Activated CD8-positive, alpha-beta memory T cell treated with anti-CD3 and anti-CD28 coated beads, Interleukin-2, amount 10 ng/mL, durations not matched to agents 7 days and 5 days (primary cell): ENCODE measurements at places on chromosomes 3 and 15.

DNA sequence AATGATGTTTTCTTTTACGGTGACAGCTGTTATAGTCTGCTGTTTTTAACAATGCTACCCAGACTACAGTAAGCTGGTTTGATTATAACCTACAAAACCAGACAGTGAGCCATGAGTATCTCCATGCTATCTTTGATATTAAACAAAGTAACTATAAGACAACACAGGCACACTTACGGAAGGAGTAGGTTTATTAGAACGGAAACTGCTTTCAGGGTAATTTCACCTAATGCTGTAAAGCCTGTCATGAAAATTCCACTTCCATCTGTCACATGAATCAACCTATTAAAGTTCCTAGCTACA, 33.0 kb downstream of the VPS13C start:
- no peak for DNase-seq

DNA sequence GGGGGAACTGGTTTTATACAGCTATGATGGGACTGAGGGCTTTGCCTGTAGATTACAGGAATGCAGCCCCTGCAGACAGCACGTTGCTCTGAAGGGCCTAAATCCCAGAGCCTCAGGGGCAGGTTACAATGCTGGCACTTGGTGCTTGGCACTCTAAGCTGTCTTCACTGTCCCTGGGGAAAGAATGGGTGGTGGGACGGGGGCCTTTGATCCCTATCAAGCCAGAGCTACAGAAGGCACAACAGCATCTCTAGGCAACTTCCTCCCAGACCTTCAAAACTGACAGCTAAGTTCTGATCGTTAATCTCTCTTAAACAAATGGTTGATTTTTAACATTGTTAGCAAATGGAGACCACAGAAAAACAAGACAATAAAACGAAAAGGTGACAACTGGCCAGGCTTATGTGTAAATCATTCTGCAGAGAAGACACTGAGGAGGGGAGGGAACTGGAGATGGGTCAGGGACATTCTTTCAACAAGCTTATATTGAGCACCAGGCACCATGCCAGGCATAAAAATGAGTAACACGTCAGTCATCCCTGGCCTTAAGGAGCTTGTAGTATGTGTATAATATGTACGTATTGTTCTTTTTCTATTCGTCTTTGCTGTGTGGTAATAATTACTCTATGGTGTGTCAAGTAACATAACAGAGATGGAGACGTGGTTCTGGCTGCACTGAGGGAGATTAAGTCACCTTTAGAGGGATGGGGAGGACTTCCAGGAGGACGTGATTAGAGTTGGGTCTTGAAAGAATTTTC, 49.1 kb downstream of the CA12 start:
- no peak for DNase-seq

- no peak for DNase-seq
These were observed 10.5 kb upstream of the PRR23E start for GRCh38 chr3:127182431-127182830.

DNA sequence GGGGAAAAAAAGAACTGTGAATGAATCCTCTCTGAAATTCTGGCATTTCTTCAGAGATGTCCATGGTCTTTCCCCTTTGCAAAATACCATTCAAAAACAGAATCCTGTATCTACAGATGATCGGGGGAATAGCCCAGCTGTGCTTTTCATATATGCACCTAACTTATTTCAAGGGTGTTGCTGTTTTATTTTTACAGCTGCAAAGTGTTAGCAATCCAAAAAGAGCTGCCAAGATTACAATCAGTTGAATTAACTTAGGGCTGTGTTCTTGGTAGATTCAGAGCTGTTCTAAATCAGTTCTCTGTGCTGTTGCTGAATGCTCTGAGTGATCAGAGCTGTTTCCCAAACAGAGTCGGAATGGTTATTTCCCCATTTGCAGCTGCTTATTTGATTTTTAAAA, 175.7 kb upstream of the SEMA6D start:
- no peak for DNase-seq

GRCh38 chr3:11668243-11669235, 24.8 kb upstream of the VGLL4 start:
- DNase-seq, result no peak

- DNase-seq, result no peak
These were observed 24.2 kb downstream of the UBE2Q2 start for GRCh38 chr15:75867449-75867848.

GRCh38 chr15:58114812-58115211, 23.4 kb upstream of the AQP9 start:
- DNase-seq, result no peak

GRCh38 chr15:33508703-33509102, 197.9 kb downstream of the RYR3 start:
- no peak for DNase-seq
